Lung (tissue), 17 donors: ENCODE measurements at places on chromosomes 1 and 21.

- peak; percentile 40 for DNase-seq
These were observed 834.2 kb upstream of the CXADR start for GRCh38 chr21:16678429-16679160.

GRCh38 chr1:27928216-27928954, 6.4 kb upstream of the SMPDL3B start:
- no peak for DNase-seq

DNA sequence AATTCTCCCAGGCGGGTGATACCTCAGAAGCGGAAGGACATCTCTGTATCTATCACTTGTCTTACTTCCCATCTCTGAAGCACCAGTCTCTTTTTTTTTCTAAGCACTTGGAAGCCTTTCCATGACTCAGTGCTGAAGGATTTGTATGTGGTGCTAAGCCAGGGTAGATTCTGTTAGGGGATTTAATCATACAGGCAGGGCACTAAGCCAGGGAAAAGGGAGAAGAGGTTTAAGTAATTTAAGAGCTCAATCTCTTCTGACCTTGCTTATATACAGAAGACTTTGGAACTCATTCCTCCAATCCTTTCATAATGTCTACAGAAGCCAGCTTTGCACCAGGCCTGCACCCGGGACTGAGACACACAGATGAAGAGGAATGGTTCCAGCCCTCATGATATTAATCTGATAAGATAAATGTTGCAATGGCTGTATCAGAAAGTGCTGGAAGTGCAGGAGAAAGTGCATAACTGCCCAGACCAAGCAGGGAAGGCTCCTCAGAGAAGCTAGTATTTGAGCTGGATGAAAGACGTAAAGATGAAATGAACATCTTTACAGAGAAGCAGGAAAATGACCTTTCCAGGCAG, 11.0 kb downstream of the FAM163A start:
- DNase-seq: peak; percentile 19

GRCh38 chr1:217369996-217370551, 260.8 kb downstream of the GPATCH2 start:
- DNase-seq: no peak

DNA sequence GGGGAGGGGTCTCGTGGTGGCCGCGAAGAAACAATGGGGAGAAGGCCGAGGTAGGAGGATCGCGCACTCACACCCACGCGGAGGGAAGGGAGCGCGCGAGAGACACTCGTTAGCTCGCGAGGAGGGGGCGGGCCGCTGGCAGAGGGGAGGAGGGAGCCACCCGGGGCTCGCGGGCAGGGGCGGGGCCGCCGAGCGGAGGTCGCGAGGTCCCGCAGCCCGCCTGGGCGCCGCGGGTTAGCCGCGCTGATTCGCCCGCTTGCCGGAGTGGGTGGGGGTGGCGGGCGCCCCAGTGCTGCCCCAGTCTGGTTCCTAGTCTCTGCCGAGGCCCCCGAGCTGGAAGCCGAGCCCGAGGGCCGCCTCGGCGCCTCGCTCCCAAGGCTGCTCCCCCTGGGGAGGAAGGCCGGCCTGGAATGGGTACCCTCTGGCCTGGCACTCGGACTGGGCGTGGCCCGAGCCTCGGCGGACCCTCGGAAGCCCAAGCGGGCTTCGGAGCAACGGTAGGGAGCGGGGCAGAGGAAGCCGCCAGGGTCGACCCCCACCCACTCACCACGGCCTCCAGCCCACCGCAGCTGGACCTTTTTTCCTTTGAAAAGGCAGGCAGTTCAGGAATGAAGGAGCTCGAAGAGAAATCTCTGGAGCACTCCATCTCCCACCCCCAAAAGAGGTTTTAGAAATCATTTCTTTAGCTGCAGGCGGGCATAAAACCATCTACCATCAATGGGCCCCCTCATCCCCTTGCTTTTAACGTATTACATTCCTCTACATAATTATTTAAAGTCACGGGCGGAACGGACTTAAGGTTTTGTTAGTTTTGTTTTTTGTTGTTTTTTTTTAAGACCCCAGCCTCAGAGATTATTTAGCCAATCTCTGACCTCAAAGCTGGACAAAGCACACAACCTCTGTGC, 722 bp upstream of the TUT4 start:
- peak; percentile 96 for DNase-seq

DNA sequence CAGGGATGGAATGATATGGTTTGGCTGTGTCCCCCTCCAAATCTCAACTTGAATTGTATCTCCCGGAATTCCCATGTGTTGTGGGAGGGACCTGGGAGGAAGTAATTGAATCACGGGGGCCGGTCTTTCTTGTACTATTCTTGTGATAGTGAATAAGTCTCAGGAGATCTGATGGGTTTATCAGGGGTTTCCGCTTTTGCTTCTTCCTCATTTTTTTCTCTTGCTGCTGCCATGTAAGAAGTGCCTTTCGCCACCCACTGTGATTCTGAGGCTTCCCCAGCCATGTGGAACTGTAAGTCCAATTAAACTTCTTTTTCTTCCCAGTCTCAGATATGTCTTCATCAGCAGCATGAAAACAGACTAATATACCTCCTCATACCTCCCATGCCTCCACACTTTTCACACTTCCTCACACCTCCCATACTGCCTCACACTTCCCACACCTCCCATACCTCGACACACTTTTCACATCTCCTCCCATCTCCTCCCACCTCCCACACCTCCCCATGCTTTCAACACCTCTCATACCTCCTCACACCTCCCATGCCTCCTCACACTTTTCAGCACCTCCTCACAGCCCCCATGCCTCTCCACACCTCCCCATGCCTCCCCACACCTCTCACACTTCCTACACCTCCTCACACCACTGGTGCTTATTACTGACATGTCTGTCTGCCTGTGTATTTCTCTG, 21.3 kb downstream of the GPR137B start:
- no peak for DNase-seq

DNA sequence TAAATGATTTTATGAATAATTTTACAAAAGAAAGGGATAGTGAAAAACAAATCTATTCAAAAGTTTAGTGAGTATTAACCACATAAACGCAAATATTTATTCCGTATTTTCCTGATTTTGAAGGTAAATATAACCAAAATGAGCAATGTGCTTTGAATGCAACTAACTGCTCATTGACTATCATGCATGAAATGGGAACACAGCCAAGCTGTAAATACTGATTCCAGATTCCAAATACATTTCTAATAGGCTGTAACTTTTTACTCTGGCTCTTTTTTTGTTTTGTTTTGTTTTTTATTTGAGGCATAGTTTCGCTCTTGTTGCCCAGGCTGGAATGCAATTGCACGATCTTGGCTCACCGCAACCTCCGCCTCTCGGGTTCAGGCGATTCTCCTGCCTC, 41.8 kb downstream of the SELENOF start:
- no peak for DNase-seq

DNA sequence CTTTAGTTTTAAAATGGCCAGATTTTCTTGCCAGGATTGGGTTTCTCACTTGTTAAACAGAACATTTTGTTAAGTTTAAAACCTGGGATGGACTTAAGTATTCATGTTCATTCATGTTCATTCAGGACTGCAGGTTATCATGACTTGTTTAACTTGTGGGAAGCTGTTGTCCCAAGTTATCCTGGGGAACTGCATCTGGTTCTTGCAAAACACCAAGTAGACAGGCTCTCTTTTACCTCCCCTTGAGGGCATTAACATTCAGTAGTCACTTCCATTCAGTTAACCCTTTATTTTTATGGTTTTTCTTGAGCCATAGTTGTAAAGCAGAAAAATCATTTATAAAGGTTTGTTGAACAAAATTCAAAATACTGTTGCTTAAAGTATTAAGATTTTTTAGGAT, 8.1 kb downstream of the SOD1 start:
- no peak for DNase-seq

- no peak for DNase-seq
These were observed 2.4 kb downstream of the TNFAIP8L2 start for GRCh38 chr1:151158751-151159251.

DNA sequence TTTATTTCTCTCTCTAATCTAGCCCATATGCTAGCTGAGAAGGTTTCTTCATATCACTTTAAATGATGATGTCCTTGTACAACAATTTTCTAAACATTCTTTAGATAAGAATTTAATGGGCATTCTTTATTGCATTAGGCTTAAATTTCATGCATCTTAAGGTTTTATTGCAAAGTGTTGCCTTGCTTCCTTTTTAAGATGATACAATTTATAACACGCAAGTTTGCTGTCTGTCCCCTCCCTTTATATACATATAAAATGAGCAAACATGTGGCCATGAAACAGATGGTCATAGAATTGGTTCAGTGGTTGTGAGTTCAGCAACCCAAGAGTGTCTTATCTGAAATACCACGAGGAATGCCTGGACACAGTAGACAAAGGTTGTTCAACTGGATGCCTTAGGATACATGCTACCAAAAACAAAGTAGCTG, 12.1 kb downstream of the NBPF3 start:
- DNase-seq: no peak

GRCh38 chr1:203084588-203085527, 954 bp downstream of the MYOG start:
- no peak for DNase-seq

GRCh38 chr1:169326956-169327268, 40.7 kb downstream of the NME7 start:
- no peak for DNase-seq

GRCh38 chr1:179866616-179867015, 11.0 kb downstream of the TOR1AIP2 start:
- DNase-seq: no peak

DNA sequence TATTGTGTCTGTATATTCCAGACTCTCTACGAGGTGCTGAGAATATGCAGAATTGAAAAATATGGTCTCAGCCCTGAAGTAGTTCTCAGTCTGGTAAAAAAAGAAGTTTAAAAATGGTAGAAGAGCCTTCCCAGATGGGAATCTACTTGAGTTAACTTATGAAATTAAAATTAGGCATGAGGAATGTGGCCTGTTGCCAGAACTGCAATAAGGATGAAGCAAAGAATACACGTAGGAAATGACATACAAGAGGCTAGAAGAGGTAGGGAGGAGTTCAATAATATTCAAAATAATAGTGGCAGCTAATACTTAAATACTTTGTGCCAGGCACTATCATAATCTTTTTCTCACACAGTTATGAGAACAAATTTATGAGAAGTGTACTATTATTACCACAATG, 6.3 kb downstream of the ASPM start:
- no peak for DNase-seq

DNA sequence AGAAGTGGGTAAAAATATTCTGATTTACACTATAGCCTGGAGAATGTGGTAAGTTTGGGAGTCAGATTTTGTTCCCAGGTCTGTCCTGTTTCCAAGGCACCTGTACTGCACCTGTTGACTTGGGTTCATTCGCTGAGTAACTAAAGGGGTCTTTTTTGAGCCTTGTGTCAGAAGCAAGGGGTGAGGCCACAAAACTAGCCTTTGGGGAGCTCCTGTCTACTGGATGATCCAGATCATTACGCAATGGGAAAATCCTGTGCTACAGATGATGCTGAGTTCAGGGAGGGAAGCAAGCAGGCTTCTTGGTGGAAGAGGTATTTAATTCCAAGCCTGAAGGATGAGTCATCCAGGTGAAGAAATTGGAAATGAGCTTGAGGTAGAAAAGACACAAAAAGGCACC, 424.0 kb downstream of the MATN1 start:
- no peak for DNase-seq

GRCh38 chr21:43864313-43864961, 586 bp upstream of the AGPAT3 start:
- peak; percentile 49 for DNase-seq

DNA sequence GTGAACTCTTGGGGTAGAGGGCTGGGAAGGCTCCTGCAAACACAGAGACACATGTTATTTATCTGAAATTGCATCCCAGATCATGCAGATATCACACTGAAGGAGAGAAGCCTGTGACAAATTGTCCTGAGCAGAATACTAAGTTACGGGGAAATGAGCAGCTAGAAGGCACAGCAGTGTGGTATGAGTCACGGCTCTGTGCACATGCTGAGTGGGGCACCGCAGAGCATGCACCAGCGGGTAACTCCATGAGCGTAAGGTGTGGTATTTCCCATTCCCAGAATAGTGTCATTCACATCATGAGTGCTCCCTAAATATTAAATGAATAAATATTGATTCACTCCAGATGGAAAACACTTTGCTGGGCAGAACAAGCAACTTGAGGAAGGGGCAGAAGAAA, 21.3 kb upstream of the FCRL2 start:
- DNase-seq: no peak

DNA sequence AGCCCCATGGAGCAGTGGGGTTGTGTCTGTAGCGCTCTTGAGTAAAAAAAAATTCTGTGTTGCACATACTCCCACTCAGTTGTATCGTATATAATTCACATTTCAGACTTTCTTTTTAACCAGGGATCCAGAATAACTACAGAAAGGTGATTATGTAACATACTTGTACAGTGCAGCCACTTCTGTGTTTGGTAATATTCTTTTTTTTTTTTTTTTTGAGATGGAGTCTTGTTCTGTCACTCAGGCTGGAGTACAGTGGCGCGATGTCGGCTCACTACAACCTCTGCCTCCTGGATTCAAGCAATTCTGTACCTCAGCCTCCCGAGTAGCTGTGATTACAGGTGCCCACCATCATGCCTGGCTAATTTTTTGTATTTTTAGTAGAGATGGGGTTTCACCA, 82.4 kb upstream of the MACF1 start:
- no peak for DNase-seq

GRCh38 chr1:38512789-38513188, 346.8 kb downstream of the RRAGC start:
- DNase-seq: peak; percentile 32
